ENCODE measurements at places on chromosomes 13 and 19.

GRCh38 chr13:47289567-47289966 is 392.7 kb upstream of the HTR2A start:
- no peak for DNase-seq

GRCh38 chr13:30864433-30865122 is 41.5 kb upstream of the MEDAG start:
- no peak for DNase-seq

- DNase-seq, result no peak
These were observed 108.6 kb downstream of the HSPH1 start for GRCh38 chr13:31053091-31053490.

DNA sequence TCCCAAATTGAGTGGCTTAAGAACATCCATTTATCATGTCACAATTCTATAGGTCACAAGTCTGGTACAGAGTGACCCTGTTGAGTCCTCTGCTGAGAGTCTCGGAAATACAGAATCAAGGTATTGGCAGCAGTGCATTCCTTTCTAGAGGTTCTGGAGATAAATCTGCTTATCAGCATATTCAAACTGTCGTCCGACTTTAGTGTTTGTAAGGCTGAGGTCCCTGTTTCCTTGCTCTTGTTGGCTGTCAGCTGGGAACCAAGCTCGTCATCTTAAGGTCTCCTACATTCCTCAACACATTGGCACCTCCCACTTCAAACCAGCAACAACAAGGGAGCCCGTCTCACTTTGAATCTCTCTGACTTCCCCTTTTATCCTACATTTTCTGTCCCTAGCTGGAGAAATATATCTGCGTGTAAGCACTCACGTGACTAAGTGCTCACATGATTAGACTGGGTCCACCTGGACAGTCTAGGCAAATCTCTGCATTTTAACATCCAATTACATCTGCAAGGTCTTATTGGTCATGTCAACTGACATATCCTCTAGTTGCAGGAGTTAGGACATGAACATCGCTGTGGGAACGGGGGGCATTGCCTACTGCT is 886.8 kb downstream of the PCDH9 start:
- DNase-seq, result no peak

DNA sequence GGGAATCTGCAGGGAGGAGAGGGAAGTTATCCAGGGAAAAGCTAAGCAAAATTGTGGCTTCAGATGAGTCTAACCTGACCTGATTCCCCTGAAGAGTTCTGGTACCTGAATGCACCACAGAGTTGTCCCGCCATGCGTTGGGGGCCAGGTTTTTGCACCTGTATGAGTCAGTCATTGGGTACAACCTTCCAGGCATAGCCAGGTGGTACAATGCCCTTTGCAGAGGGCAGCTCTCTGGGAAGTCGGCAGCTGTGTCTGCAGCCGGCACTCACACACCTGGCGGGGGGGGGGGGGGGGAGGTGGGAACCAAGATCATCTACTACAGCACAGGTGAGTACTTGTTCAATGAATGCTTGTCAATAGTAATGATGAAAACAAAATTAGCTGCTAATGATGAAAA is 52.5 kb upstream of the GTF3A start:
- DNase-seq, result no peak

DNA sequence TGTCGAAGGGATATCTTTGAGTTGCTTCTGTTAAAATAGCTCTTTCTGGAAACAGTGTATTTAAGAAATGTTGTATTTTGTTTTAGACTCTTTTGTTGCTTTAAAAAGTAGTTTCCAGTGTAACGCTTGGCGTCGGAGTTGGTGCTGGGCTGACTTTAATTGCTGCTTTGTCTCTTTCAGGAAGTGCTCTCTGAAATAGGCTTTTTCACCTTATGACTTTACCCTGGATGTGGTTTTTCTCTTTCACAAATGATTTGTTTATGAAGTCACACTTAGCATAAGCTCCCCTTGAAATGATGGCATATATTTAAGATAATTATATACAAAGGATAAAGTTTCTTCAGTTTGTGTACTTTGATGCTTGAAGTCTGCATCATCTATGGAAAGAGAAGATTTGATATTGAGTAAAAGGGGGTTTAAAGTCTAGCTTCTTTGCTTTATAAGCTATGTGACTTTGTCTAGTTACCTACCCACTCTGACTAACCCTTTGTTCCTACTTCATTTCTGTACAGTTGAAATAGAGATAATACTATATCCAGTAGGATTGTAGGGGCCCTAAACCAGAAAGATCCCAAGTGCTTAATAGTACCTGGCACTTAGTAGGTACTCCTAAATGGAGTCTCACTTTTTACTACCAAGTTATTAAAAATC is at the start of gene GPR18:
GPR18 (minus strand) TSS at position 170 of the 651 bp plus-strand sequence. CDS start 2,507 bp downstream, outside the sequence.
- no peak for DNase-seq

- DNase-seq, result peak; percentile 92
These were observed at the start of gene POLRMT for GRCh38 chr19:633068-633785. TSS of gene POLRMT (minus strand) at chr19:633537. CDS start at chr19:633512, 25 bp downstream.

DNA sequence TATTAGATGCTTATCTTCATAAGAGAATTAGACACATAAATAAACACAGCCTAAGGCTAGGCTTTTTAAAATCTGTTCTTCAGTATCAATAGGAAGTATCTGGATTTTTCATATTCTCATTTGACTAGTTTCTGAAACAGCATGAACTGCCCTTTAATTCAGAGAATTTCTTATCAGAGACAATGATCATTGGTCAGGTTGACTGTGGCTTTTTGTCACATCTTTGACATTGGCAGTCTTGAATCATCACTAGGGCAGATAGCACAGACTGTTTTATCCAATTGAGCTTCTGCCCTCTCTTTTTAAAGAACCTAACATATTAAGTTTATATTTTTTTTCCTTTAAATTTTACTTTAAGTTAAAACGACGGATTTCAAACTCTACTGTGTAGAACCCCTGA is 59.6 kb downstream of the DPY19L3 start:
- no peak for DNase-seq

DNA sequence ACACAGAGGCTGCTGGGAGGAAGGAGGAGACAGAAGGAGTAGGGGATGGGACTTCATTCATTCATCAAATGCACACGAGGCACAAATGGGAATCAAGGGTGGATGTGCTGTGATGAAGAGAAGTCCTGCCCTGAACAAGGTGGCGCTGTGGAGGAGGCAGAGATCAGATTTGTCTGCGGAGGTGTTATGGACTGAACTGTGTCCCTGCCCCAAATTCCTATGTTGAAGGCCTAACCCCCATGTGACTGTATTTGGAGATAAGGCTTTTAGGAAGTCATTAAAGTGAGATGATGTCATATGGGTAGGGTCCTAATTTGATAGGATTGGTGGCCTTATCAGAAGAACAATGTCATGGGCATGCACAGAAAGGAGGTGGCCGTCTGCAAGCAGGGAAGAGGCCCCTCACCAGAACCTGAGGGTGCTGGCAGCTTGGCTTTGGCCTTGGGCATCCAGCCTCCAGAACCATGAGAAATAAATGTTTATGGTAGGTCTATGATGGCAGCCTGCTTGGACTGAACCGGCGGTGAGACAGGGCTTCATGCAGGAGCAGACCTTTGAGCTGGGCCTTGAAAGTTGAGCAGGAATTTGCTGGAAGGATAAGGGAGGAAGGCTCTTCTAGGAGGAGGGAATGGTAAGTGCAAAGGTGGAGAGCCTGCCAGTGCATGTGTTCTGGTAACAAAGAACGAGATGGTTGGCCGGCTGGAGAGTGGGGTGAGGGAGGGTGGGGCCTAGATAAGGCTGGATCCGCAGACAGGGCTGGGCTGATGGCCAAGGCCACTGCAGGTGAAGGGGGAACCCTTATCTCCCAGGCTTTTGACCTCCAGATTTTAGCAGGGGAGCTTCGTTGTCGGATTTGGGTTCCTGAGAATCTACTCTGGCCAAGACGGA is 2.7 kb upstream of the CEBPA start:
- DNase-seq, result no peak

GRCh38 chr19:461721-462551 is 1.1 kb upstream of the SHC2 start:
- DNase-seq, result peak; percentile 54

GRCh38 chr19:10699650-10700335 is 1.4 kb upstream of the QTRT1 start:
- DNase-seq, result no peak

DNA sequence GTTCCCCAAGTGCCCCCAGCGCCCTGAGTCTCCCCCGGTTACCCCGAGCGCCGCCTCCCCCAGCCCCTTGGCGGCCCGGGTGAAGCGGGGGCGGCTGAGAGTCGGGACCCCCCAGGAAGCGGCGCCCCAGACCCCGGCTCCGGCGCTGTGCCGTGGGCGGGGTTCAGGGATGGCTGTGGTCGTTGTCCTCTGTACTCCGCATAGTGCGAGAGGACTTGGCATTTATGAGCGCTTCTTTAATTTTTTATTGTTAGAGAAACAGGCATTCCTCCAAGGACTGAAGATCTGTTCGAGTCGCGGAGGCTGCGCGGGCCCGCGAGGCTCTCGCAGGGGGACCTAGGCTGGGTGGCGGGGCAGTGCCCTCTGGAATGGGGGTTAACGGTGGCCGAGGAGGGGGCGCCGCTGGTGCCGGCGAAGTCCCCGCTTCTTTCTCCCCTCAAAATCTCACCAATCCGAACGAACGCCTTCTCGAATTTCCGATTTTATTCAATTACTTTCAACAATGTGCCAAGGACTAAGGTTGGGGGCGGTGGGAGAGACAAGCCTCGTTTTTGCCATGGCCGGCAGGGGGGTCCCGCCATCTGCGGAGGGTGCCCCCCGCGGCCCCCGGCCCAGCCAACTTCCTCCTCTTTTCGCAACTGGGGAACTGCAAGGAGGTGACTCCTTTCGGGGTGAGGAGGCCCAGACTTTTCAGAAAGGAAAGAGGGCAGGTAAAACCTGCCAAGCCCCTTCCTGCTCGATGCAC is 596 bp upstream of the GJB2 start:
- DNase-seq, result peak; percentile 65

DNA sequence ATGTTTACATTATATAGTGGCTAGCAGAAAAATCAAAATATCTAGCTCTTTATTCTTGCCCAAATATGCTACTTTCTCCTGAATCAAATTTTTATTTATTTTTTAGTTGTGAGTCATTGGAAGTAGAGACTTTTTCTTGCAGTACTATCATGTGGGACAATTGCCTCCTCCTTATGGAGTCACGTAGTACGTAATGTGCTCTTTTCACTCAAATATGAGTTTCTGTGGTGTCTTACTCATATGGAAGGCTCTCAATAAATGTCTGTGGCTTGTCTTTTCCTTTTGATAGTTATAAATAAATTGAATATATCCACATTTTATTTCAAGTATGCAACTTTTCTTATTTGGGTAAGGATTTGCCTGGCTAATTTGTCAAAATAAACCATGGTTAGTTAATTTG is 1411.0 kb upstream of the SLC10A2 start:
- no peak for DNase-seq

DNA sequence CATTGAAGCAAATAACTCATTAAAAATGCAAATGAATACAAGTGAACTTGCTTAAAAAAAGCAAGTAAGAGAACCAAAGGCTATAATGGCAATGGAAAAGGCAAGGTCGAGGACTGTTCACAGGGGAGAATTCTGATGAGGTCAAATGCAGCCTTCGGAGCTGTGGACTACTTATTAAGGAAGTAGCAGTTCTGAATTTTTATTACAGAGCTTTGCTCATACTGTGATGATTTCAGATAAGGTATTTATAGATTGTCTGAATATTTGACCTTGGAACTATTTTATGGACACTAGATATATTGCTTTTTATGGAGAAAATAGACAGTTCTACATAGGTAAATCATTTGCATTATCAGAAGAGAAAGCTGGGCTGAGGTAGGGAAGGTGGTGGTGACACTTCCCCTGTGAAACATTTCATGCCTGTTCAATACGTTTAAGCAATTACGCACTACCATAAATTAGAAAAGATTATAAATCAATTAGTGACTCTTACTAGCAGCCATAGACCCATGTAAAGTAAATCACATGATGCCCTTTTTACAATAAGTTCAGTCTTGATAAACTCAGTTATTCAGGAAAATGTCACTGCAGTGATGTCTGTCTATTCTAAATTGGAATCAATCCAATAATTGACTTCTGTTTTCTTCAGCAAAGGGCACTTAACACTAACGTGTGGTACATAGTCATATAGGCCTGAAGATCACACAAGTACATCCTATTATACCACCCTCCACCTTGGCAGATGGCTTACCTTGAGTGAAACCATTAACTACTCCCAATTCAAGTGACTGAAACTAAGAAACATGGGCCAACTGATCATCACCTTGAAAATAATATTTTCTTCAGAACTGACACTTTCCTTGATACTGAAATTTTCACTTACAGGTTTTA is 260.0 kb downstream of the KLF12 start:
- DNase-seq, result no peak

Measured in right kidney (tissue), 9 donors.